ENCODE measurements at places on chromosomes 3 and 15.

- DNase-seq, result peak; percentile 70
Measured at GRCh38 chr3:30518181-30518864, 88.1 kb upstream of the TGFBR2 start.

GRCh38 chr3:12878141-12878574, 36.8 kb upstream of the RPL32 start:
- DNase-seq, result no peak

DNA sequence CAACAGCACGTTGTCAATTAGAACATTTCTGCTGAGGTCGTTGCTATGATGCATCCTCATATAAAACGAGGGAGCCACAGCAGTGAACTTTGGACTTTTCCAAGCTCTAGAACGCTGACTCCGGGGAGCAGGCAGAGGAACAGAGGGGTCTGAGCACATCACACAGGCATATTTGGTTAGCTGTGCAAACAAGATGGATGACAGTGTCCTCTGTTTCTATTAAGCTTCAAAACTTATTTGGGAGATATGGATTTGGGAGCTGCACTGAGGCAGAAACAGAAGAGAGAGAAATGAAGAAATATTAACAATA, 278.0 kb upstream of the TBL1XR1 start:
- no peak for DNase-seq

- DNase-seq, result no peak
Measured at GRCh38 chr3:52773361-52774065, 2.8 kb upstream of the NEK4 start.

DNA sequence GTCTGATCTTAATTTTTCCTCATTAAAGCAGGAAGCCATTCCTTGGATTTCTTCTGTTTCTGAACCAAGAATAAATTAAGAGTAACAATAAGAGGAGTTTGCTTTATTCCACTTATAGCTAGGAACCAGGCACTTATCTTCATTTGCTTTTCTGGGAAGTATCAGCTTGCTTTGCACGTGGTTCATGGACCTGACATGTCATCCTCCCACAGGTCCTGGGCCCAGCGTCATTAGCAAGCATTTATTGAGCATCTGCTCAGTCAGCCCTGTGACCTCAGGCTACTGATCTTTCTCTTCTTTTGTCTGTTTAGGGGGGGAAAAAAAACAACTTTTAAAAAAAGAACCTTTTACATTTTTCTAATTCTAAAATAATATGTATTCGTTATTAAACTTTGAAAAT, 34.7 kb upstream of the CRTC3 start:
- DNase-seq, result no peak

GRCh38 chr3:119342176-119342575, 48.0 kb downstream of the ARHGAP31 start:
- DNase-seq, result no peak

DNA sequence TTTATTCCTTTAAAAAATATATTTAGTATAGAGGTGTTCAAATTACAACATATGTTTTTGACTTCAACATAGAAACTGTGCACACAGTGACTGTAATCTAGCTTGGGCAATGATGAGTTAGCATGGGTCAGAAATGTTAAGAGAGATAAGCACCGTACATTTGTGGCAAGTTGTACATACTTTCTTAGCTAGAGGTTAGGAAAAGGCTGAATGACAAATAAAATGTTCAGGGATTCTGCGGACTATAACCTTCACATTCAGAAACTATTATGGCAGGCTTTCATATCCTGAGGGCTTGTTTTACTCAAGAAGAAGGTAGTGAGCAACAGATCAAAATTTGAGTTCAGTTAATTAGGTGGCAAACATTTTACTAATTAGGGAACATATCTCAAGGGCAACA, 379.7 kb upstream of the EPHA6 start:
- no peak for DNase-seq

DNA sequence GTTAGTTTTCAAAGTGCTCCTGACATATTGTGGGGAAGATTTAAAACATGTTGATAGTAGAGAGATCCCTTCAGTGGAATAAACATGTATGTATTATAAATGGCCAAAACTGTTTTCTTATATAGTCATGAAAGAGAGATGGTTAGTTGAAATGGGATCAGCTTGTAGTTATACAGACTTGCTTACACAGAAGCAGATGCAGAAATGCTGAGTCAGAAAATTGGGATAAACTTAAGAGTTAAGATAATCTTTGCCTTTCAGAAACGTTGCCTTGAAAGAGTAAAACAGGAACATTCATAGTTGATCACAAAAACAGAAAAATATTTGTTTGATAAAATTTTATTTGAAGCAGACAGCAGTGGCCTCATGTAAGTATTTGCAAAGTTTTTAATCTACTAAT, 433.2 kb upstream of the BCHE start:
- no peak for DNase-seq

GRCh38 chr3:106447723-106448301, 579.0 kb upstream of the CBLB start:
- DNase-seq, result no peak

DNA sequence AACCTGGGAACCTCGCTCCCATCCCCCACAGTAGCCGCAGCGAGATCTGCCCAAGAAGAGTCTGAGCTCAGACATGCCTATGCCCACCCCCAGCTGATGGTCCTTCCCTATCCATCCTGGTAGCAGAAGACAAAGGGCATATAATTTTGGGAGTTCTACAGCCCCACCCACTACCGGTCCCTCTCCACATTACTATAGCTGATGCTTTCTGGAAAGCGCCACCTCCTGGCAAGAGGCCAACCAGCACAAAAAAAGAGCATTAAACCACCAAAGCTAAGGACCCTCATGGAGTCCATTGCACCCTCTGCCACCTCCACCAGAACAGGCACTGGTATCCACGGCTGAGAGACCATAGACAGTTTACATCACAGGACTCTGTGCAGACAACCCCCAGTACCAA, 168.4 kb downstream of the MEGF11 start:
- DNase-seq, result no peak

DNA sequence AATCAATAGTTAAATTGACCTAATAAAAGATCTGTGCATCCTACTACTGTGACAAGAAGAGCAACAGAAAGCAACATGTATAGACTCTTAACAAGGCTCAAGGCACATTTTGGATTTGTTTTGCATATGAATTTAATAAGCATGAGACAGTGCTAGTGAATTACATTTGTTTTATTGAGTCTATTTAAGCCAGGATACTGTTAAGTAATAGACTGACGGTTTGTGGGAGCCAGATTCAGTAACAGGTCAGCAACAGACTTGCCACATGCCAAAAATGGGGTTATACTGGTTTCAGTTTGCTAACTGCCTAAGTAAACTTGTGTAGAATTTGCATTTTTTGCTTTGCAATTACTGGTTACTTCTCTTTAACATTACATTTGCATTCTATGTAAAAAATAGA, 54.0 kb downstream of the MBNL1 start:
- no peak for DNase-seq

- DNase-seq, result no peak
Measured at GRCh38 chr15:46304321-46304720, 669.5 kb downstream of the SQOR start.

All from right cardiac atrium (tissue), 5 donors.